ENCODE measurements at places on chromosomes 12 and 14.

- DNase-seq = peak; percentile 12
Measured at GRCh38 chr14:95452176-95452892, 64.1 kb downstream of the SYNE3 start.

GRCh38 chr12:113058553-113058952 is 2.0 kb downstream of the DTX1 start:
- DNase-seq = no peak

DNA sequence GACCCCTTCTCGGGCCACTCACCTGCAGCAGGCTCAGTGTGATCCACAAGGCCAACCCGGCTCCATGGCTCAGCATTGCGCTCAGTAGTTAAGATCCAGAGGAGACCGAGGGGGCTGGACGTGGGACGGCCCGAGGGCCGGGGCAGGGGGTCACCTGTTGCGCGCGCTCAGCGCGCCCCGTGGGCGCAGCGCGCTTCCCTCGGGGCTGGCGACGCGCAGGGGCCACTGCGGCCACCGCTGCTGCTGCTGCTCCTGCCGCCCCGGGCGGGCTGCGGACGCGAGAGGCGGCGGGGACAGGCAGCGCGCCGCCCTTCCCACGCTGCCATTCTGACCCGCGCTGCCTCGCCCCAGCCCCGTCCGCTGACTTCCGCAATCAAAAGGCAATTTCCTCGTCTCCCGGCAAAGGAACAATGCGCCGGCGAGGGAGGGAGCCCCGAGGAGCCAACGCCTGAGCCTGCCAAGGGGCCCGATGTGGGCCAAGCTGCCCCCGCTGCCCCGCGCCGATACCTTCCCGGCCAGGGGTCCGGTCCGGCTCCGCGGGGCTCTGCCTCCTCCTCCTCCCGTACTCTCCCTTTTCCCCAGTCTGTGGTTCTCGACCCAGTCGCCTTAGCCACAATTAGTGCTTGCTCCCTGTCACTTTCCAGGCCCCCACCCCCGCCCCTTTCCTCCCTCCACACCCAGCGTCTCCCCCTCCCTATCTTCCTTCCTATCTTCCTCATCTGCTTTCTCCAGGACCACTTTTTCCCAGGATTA is 27.3 kb downstream of the PTPRB start:
- peak; percentile 7 for DNase-seq

GRCh38 chr12:32522331-32523221 is 123.2 kb downstream of the FGD4 start:
- DNase-seq = no peak

- no peak for DNase-seq
Measured at GRCh38 chr12:43893670-43894069, 57.8 kb downstream of the TMEM117 start.

DNA sequence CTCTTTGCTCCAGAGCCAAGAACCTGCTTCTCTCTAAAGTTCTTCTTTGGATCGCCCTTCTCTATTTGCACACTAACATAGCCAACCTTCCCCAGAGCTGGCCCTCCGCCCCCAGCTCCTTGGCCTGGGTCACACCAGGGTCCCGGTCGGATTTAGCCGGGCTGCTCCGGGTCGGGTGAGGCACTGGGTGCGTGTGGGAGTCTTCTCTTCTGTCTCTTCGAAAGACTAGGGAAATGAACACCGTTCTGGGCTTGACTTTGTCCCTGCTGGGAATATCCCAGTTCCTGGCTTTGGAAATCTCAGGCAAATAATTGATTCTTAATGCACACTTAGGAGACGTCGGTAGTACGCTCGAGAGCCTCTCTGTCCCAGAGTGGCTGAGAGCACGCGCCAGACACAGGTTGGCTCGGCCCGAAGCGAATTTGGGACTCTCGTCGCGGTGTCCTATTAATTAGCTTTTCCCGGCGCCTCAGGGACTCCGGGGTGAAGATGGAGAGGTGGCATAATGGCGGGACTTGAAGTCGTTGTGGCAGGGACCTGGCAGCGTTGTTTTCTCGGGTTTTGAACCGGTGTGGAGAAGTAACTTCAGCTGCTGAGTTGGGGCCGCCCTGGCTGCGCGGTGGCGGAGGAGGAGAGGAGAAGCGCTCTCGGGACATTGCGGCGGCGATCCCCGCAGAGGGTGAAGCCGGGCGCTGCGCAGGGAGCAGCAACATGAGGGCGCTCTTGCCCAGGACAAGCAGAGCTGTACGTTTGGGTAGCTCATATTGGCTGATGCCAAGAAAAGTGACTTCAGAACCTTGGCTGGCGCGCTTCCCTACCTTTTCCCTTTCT is 7.5 kb downstream of the FOXG1 start:
- DNase-seq = no peak

Data from stimulated activated CD4-positive, alpha-beta T cell treated with anti-CD3 and anti-CD28 coated beads, Interleukin-15, amount 100 ng/mL, for 24 hours (primary cell).